Epithelial cell of proximal tubule (primary cell): ENCODE measurements at places on chromosomes 5 and 9.

- no peak for DNase-seq
Measured at GRCh38 chr5:72955143-72955767, 586 bp upstream of the FCHO2 start.

- DNase-seq = no peak
Measured at GRCh38 chr5:173940269-173940668, 48.7 kb upstream of the C5orf47 start.

DNA sequence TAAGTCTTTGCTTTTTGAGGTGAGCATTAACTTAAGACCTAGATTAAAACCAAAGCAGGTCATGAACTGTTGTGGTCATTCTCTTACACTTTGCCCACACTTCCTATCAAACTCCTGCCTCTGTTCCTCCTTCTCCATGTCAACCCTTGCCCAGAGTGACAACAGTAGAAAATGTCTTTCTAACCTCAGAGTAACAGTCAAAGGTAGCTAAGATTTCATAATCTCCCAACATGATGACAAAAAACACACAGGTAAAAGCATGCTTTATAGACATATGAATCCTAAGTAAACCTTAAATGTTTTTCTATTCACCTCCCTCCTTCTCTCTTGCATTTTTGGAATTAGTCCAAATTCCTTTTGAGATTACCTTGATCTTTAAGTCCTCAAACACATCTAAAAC lies 422.3 kb downstream of the SPATA31D1 start:
- no peak for DNase-seq

DNA sequence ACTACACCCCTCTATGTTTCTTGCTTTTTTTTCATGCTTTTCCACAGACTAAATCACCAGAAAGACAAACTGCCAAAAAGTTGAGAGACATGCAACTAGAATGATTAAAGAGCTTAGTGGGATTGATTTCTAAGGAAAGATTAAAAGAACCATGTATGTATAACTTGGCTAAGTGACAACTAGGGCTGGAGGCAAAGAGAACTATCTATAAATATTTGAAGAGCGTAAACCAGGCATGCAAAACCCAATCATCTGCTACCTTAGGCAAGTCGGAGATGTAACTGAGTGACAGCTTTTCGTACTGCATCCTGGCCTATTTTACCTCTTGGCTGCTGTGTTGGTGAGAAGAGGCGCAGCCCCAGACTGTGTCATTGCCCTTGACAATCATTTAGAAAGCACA lies 121.0 kb upstream of the TLX3 start:
- no peak for DNase-seq

- no peak for DNase-seq
Measured at GRCh38 chr9:136549010-136549980, 3.4 kb upstream of the NOTCH1 start.

- no peak for DNase-seq
Measured at GRCh38 chr5:131323378-131323777, 59.5 kb downstream of the CDC42SE2 start.

GRCh38 chr9:74220327-74220726 lies 276.8 kb upstream of the RORB start:
- no peak for DNase-seq

- no peak for DNase-seq
Measured at GRCh38 chr9:75146229-75146628, 57.9 kb downstream of the OSTF1 start.

DNA sequence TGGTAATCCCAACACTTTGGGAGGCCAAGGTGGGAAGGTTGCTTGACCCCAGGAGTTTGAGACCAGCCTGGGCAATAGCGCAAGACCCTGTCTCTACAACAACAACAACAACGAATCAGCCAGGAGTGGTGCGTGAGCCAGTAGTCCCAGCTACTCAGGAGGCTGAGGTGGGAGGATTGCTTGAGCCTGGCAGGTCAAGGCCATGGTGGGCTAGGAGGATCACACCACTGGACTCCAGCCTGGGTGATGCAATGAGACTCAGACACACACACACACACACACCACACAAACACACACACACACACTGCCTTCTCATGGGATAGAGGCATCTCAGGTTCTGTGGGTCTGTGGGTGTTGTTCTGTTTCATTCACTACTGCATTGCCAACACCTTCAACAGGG lies 115.0 kb downstream of the DCP2 start:
- no peak for DNase-seq

- no peak for DNase-seq
Measured at GRCh38 chr5:135032999-135033861, 798 bp downstream of the PITX1 start.

DNA sequence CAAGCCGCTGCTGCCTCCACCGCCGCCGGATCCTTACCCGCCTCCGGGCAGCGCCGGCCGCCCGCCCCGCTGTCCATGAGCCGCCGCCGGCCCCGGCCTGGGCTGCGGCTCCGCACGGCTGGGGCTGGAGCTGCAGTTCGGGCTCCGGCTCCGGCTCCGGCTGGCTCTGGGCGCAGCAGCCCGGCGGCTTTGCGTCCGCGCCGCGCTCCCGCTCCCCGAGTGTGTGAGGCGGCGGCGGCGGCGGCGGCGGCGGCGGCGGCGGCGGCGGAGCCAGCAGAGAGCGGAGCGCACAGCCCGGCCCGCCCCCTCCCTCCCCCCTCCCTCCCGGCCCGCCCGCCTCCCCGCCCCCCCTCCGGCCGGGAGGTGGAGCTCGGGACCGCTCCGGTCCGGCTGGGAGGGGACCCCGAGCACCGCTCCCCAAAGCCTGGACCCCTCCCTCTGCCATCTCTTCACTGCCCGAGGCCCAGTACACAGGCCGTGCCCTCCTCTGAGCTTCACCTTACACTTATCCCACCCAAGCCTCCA lies at the start of gene PCDH1:
TSS of gene PCDH1 (minus strand) at position 225 of the 525 bp plus-strand sequence. CDS start at position 77, 148 bp downstream.
- DNase-seq = no peak

- no peak for DNase-seq
Measured at GRCh38 chr5:72836810-72837209, 20.3 kb downstream of the TNPO1 start.

DNA sequence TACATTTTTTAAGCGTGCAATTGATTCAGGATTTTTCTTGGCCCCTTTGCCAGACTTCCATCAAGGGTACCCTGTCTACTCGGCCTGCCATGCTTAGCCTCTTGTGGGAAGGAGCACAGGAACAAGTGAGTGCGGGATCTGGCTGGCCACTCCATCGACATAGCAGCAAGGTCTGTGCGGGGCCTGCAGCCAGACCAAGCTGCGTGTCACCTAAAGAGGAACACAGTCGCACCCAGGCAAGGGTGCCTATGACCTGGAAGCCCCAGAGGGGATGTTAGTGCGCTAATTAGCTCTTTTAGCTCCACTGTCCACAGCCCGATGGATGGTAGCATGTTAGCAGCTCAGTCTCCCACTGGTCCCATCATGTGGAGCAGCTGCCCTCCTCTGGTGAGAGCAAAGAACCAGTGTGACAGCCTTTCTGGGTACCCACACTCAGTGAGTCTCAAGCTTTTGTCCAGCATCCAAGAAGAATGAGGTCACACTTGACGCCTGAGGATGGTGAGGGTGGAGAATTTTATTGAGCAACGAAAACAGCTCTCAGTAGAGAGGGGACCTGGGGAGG lies 38.7 kb downstream of the FTMT start:
- DNase-seq = no peak

- no peak for DNase-seq
Measured at GRCh38 chr9:96156171-96156974, 145.6 kb downstream of the HSD17B3 start.

DNA sequence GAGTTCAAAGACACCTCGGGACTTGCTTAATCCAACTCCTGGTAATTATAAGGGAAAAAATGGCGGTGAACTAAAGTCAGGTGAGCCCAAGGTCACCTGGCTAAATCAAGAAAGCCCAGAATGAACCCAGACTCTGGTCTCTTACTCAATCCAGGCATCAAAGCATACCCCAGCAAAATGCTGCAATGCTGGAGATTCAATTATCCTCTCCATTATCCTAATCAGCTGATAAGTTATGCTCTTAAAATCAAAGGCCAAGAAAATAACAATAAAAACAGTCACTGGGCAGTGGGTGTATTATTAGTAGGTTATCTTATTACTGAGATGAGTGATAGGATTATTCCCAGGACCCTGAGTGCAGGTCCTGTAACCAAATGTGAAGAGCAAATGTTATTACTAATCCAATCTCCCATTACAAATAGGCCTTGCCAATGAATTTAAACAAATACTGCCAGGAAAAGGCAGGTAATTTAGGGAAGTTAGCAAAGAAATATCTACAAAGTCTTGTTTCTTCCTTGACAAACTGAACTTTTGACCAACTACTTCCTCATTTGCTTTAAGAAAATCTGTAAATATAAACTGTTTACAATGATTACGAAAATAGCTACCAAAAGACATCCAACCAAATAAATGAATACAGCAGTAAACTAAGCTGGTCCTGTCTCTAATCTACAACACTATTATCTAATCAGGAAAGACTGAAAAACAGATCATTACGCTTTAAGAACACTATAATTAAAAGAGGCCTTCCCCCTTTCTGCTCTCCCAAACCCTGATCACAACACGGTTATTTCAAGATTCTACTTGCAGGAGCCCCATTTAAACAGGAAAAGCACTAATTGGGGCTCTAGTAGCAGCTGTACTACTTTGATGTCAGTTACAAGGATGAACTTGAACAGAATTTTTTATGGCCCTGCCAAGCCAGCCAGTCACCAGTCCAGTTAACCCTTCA lies 103.2 kb downstream of the MED27 start:
- no peak for DNase-seq

GRCh38 chr5:113663879-113664541 lies 150.5 kb downstream of the YTHDC2 start:
- no peak for DNase-seq

- DNase-seq = no peak
Measured at GRCh38 chr9:136484153-136485048, 1.6 kb upstream of the SEC16A start.

DNA sequence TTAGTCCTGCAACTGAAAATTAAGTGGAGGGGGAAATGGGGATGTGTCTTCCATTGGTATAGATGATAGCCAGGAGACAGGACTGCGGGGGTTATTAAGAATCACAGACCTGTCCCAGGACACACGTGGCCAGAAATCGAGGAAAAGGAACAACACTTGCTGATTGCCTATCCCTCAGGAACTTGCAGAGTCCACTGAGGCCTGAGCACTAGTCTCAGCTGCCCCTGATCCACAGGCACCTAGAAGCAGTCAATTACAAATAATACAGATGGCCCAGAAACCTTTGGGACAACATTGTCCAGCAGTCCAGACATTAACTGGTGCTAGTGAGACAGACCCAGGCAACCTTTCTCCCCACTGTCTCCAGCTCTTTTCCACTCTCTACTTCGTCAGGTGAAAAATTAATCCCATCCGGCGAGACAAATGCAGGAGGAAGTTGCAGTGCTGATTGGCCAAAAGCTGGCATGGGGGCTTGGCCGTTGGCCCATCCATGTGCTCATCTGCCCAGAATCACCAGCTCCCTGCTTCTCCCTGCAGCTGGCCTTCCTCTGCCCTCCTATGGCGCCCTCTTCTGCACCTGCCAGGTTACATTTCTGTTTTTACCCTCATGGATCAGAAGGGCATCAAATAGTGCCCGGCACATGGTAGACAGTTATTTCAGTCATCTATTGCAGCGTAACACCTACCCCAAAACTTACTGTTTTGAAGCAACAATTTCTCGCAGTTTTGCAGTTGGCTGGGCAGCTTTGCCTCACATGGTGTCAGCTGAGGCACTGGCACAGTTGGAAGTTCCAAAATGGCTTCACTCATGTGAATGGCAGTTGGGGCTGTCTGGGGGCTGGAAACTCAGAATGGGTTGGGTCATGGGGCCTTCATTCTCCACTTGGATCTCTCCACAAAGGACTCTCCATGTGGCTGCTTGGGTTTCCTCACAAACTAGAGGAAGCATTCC lies 3.6 kb upstream of the B4GALT1 start:
- no peak for DNase-seq

- no peak for DNase-seq
Measured at GRCh38 chr9:127498298-127498697, 47.0 kb downstream of the LRSAM1 start.

- DNase-seq = peak; percentile 4
Measured at GRCh38 chr5:114391321-114391720, 29.5 kb downstream of the KCNN2 start.

GRCh38 chr5:170437621-170438375 lies 48.6 kb upstream of the KCNMB1 start:
- DNase-seq = no peak

GRCh38 chr5:68432682-68433081 lies 217.1 kb downstream of the PIK3R1 start:
- no peak for DNase-seq

- DNase-seq = no peak
Measured at GRCh38 chr9:134965851-134966250, 48.1 kb upstream of the FCN1 start.

DNA sequence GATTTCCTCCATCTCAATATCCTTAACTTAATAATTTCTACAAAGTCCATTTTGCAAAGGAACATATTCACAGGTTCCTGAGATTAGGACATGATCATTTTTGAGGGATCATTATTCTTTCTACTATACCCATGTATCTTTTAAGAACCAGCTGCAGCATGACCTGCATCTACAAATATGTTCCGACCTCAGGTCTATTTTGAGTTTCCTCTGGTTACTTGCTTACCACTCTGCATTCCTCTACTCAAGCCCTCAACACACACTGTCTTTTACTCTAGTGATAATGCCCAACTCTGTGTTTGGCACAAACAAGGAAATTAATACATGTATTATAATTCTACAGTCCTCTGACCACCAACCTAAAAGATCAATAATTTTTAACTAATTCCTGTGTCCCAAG lies 386.1 kb downstream of the DNAH5 start:
- no peak for DNase-seq

DNA sequence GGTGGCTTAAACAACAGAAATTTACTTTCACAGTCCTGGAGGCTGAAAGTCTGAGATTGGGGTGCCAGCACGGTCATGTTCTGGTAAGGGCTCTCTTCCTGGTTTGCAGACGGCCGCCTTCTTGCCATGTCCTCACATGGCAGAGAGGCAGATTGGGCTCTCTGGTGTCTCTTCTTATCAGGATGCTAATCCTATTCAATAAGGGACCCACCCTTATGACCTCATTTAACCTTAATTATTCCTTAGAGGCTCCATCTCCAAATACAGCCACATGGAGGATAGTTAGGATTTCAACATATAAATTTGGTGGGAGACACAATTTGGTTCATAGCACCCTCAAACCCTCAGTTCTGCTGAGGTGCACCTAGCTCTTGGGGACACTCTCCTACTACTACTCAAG lies 180.4 kb downstream of the DAB2IP start:
- DNase-seq = no peak

DNA sequence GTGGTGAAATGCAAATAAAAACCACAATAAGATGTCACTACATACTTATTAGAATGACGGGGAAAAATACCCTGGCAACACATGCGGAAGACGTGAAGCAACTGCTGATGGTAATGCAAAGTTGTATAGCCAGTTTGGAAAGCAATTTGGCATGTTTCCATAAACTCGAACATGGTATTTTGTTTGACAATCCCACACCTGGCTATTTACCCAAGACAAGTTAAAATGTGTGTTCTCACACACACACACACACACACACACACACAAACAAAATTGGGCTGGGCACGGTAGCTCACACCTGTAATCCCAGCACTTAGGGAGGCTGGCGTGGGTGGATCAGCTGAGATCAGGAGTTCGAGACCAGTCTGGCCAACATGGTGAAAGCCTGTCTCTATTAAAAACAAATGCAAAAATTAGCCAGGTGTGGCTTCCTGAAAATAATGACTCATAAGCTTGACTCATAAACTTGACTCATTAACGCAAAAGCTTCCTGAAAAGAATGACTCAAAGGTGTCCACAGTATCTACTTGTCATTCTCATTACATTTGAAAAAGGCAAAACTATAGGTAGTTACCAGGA lies 456.5 kb downstream of the CDH18 start:
- peak; percentile 63 for DNase-seq
